ENCODE measurements at places on chromosomes 13 and 19.
A peak's percentile ranks its signal among the peaks of the same experiment; 100 is the strongest.

DNA sequence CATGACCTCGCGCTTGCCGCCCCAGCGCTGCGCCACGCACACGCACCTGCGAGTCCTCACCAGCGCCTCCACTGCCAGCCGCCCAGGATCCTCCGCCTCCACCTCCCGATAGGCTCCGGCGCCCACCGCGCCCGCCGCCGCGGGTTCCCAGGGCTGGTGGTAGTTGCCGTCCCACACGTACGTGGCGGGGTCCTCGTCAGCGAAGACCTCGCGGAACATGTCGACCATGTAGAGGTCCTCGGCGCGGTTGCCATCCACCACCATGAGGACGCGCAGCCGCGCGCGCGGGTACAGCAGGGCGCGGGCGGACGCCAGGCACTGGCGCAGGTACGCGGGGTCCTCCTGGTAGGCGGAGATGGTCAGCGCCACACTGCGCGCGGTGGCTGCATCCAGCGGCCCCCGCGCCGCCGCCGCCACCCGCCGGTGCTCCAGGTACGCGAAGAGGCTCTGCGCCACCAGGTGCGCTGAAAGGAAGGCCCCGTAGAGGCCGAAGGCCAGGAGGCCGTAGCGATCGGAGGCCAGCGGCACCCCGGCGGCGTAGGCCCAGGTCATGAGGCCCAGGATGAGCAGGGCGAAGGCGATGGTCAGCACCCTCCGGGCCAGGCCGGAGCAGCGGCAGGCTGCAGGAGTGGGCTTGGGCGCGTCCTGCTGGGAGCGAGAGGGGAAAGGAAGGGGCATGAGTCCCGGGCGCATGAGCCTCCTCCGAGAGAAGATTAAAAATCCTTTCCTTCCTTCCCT, 4.4 kb downstream of the HAS1 start:
- DNase-seq, result no peak

GRCh38 chr19:56736571-56736970, 65.0 kb upstream of the ZNF835 start:
- DNase-seq, result no peak

DNA sequence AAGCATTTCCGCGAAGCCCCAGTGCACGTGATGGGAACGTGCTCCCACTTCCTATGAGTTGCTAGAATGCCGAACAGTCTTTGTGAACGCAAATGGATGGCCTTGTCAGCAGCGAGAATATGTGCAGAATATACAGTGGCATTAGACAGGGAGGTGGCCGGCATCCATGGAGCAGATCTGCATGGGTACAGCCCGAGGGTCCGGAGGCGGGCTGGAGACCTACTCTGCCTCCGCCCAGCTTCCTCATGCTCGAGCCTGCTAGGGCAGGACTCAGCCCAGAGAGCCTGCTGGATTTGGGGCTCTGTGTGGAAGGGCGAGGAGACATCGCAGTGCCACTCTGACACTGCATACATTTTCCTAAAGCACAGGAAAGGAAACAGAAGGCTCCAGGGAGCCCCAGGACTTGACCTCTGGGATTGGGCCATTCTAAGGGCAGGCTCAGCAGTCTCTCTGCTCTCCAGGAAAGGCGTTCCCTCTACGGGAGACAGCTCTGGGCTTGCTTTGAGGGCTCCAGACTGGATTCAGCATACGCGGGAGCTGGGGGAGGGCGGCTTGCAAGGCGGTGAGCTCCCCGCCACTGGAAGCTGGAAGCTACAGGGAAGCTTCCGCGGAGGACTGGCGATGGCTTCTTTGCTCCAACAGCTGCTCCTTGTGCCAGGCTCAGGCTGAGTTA, 55.9 kb upstream of the UQCRFS1 start:
- DNase-seq, result no peak

DNA sequence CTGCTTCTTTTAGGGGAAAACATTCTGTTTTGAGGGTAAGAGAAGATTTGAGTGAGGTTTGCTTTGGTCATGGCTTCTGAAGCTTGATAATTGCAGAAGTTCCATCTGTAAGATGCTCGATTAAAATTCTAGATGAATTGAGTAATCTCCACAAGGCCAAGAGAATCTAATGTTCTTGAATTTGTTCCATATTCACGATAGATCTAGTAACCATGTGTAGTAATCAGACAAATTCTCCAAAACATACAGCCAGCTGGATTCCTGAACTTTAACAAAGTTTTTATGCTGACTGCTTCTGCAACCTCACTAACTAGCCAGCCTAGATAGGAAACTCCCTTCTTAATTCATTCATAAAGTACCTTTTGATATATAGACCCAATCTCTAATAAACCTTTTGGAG, 92.7 kb downstream of the COL4A2 start:
- no peak for DNase-seq

- peak; percentile 83 for DNase-seq
These were observed 15.3 kb downstream of the CDX2 start for GRCh38 chr13:27953676-27954405.

GRCh38 chr19:44684892-44685863, 13.8 kb upstream of the CEACAM16 start:
- peak; percentile 28 for DNase-seq

GRCh38 chr13:111630406-111630805, 310.0 kb downstream of the TEX29 start:
- no peak for DNase-seq

DNA sequence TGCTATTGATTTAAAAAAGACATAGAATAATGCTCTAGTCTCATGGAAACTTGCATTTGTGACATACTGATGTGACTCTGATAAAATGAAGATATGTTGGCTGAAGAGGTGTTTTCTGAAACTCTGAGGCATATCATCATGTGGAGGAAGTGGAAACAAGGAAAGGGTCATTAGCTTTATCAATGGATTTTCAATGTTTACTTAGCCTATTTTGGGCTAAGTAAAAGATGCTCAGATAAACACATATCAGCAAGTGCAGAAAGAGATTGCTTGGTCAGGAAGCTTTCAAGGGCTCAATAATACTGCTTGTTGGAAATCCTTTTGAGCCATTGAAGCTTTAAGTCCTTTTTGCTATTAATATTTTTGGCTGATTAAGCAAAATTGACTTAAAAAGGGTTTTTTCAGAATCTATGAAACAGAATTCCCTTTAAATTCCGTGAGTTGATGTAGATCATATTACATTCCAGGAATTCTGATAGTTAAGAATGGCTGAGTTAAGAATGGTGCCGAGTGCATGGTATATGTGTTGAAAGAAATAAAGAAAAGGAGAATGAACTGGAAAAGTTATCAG, 952.8 kb upstream of the SPRY2 start:
- no peak for DNase-seq

DNA sequence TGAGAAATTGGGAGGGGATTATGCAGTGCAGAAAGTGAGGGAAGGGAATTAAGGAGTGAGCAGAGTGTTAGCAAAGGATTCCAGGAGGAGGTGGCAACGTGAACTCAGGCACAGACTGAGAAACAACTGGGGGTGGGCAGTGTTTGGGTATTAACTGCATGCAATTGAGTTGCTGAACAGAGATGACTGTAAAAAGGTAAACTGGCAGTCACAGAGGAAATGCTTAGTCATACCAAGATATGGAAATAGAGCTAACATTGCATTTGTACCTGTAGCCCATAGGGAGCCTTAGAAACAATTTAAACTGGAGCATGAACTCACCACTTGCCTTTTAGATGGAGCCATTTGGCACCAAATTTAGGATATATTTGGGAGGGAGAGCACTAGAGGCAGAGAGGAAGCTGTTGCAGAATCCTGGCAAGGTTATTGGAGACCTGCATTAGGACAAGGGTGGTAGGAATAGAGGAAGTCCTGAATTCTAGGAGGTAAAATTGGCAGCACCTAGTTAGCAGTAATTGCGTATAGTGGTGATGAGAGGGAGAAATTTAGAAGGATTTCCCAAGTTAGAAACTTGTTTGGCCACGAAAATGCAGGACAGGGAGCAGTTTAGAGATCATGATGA, 100.6 kb upstream of the FRY start:
- no peak for DNase-seq

- no peak for DNase-seq
These were observed 119.4 kb upstream of the NBEA start for GRCh38 chr13:34822650-34823049.
